ENCODE measurements at places on chromosomes 3 and 15. TPM values are rescaled to one million over a fixed set of nuclear protein-coding genes. Genes with fewer than 3 reads are reported as not detected.

- no peaks in the 10 kb centered on the region for H3K36me3 ChIP-seq
- H3K27ac ChIP-seq, result no peak overlapping the region
- H3K27me3 ChIP-seq, result no peaks in the 10 kb centered on the region
- no peak for DNase-seq
- no peak overlapping the region for H3K4me3 ChIP-seq
- H3K4me1 ChIP-seq, result peaks cover 70% of the 10 kb centered on the region
These were observed 53.4 kb downstream of the UMPS start for GRCh38 chr3:124783696-124784095.

DNA sequence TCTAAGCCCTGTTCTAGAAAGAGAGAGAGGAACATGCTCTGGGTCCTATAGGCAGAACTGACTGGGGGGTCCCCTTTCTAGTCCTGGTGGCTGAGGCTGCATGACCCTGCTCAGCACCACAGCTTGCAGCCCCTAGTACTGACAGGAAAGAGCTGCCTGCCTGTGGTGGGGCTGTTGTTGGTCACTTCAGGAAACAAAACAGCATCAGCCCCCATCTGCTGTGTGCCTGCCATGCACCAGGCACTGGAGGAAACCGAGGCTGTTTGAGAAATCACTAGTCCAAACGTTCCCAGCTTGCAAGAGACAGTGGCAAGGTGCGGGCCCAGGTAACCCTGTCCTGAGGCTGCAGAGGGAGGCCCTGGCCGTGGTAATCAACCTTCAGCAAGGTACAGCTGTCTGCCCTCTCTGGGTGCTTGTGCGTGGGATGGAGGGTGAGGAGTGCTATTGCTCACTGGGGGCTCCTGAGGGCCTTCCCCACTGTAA, 90.6 kb downstream of the IQSEC1 start:
- peaks cover 4% of the 10 kb centered on the region for H3K36me3 ChIP-seq
- no peak overlapping the region for H3K27ac ChIP-seq
- H3K4me3 ChIP-seq, result no peak overlapping the region
- H3K27me3 ChIP-seq, result no peaks in the 10 kb centered on the region
- no peak for DNase-seq

DNA sequence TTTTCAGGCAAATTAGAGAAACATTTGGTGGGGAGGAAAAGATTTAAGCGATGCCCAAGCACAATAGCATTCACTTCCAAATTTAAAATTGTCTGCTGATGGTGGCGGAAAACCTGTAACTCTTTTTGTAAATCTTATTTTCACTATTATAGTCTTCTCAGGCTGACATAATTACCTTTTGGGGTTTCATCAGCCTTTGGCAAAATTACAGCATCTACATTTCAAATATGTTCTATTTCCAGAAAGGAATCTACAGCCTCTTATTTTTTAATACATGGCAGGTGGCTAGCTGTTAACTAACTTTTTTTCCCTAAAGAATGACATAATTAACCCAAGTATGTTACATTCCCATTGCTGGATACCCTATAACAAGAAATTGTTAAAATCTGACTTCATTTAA, 391.5 kb upstream of the CCDC54 start:
- H3K4me1 ChIP-seq, result peaks cover 5% of the 10 kb centered on the region
- no peak overlapping the region for H3K4me3 ChIP-seq
- no peaks in the 10 kb centered on the region for H3K27me3 ChIP-seq
- no peak overlapping the region for H3K27ac ChIP-seq

Gene KBTBD13
- not detected for total RNA-seq

DNA sequence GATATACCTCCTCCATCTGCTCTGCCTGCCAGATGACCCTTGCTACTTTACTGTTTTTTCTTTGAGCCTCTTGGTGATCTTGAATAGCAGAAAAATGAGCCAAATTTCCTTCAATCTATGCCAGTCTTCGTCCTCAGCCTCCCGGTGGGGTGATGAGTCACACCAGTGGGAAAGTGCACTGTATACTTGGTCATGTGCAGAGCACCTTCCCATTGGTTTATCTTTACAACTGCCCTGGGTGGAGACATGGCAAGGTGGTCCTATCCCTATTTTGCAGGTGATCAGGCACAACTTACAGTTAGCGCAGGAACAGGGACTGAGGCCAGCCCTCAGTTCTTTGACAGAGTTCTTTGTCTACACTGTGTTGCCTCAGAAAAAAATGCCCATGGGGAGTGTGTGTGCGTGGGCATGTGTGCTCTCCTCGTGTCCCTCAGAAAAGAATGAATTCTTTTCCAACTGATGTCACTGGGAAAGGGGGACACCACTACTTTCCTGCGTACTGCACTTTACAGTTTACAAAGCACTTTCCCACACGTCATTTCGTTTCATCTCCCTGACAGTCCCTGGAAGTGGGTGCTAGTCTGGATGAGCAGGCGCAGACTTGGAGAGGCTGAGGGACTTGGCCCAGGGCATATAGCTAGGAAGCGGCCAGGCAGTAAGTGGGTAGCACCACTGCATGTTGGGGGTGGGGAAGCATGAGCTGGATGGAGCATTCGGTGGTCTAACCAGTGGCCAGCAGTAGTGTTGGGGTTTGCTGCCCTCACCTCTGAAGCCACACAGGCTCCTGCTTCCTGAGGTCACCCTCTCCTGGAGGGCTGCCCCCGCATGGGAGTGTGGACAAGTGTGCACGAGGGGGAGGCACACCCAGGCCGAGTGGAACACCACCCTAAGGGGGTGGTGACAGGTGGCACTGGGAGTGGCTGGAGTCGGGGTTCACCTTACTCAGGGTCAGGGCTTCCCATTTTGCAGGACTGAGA, 24.1 kb downstream of the SMAD3 start:
- peaks cover 15% of the 10 kb centered on the region for H3K36me3 ChIP-seq
- H3K27ac ChIP-seq, result no peak overlapping the region
- H3K27me3 ChIP-seq, result no peaks in the 10 kb centered on the region
- DNase-seq, result no peak
- peaks cover 96% of the 10 kb centered on the region for H3K4me1 ChIP-seq
